ENCODE measurements at places on chromosomes 16 and 17. TPM values are rescaled to one million over a fixed set of nuclear protein-coding genes. Genes with fewer than 3 reads are reported as not detected.

The SLC5A10 gene
- polyA plus RNA-seq, result not detected

The BLTP2 gene
- 77.8 TPM for polyA plus RNA-seq

GRCh38 chr16:27374221-27374803 is 27.7 kb upstream of the IL21R start:
- no peak for DNase-seq

GRCh38 chr17:33779234-33779591 is 475.9 kb upstream of the CCL2 start:
- peak; percentile 57 for DNase-seq

DNA sequence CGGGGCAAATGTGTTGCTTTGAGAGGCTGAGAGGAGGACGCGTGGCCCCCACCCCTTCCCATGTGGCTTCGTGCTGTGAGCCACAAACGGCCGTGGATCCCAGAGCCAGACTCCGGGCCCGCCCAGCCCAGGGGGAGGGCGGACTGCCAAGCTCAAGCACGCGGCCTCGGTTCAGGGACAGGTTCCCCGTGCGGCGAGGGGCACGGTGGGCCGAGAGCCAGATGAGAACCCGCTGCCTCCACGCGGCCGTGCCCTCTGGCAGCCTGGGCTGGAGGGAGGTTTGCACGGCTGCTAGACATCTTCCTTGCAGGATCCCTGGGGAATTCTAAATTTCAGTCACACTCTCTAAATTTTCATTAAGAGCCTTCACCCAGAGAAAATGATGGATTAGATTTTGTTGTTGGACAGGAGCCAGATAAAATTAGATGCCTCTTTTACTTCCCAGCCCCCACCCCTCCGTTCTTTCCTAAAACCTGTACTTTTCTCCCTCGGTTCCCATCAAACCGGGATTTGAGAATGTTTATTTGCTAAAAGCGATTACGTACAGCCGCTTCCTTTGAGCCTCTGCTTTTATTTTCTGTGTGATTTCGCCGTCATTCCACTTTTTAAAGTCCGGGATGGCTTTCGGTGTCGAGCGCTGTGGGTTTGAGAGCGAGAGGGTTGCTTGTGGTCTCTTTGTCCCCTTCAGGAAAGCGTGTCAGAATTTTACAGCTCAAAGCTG is 25.0 kb upstream of the GNG13 start:
- DNase-seq, result peak; percentile 77

The ELP5 gene
- polyA plus RNA-seq, result 52.1 TPM

DNA sequence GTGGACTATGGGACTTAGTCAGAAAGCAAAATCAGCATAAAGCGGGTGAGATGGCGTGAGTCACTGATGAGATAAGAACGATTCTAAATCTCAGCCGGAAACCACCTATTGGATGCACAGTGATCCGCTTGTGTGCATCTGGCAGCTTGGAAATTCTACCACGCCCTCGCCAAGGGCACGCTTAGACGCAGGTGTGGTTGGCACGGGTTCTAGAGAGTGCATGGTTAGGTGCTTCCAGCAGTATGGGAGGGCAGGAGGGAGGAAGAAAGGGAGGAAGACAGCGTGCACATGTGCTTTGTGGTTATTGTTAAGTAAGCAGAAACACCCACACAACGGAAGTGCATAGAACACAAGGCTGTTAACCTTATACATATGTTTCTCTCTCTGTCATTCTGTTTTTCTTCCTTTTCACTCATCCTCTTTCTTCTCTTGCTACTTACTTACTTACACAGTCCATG is 374.0 kb upstream of the ASIC2 start:
- no peak for DNase-seq
